NCI-H2081 (cell line): ENCODE measurements at places on chromosomes 13 and 19.

DNA sequence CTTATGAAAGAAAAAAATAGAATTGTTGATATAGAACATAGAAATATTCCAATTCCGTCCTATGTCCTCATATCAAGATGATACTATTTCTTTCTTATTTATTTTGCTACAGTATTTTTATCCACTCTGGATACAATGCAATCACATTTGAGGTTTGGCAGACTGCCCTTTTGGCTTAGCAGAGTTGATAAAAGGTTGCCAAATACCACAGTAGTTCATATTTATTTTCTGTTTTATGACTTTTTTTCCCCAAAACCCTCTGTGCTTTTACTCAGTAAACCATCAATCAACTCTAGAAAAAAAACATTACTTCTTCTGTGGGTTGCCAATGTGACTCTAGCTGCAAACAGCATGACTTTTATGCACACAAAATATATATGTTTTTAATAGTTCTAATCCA is 424.5 kb downstream of the PCDH9 start:
- DNase-seq = peak; percentile 61

GRCh38 chr19:46218160-46218559 is 11.4 kb upstream of the IGFL1 start:
- no peak for DNase-seq

GRCh38 chr13:33743438-33744368 is 74.2 kb upstream of the RFC3 start:
- peak; percentile 18 for DNase-seq

DNA sequence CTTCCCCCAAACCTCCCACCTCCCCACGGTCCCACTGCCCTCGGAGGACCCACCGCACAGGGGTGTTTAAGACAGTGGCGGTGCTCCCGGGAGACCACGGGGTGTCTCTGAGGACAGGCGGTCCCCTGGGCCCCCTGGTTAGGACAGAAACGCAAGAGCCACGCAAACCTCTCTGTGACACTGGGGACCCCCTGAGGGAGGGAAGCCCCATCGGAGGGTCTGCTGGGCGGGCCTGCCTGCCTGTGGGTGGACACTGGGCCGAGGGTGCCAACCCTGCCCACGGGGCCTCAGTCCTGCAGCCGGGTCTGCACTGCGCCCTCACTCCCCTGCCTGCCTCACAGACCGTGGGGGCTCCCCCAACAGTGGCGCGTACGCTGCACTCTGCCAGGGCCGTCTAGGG is 17.5 kb downstream of the MCF2L start:
- DNase-seq = no peak

DNA sequence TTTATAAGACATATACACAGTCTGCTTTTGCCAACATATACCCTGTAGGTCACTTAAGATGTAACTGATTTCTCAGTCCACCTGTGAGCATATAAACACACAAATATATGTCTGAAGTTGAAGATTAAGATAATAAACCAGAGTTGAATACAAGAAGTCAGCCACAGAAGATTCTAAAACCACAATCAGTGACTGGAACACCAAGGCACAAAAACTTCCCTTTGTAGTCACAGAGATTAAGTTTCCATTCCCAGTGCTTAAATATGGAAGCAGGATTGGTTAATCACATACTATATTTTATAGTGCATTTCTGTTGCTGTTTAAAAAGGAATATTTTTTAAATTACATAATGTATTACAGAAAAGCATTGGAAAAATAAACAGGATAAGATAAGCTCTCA is 39.9 kb downstream of the MTMR6 start:
- DNase-seq = no peak

DNA sequence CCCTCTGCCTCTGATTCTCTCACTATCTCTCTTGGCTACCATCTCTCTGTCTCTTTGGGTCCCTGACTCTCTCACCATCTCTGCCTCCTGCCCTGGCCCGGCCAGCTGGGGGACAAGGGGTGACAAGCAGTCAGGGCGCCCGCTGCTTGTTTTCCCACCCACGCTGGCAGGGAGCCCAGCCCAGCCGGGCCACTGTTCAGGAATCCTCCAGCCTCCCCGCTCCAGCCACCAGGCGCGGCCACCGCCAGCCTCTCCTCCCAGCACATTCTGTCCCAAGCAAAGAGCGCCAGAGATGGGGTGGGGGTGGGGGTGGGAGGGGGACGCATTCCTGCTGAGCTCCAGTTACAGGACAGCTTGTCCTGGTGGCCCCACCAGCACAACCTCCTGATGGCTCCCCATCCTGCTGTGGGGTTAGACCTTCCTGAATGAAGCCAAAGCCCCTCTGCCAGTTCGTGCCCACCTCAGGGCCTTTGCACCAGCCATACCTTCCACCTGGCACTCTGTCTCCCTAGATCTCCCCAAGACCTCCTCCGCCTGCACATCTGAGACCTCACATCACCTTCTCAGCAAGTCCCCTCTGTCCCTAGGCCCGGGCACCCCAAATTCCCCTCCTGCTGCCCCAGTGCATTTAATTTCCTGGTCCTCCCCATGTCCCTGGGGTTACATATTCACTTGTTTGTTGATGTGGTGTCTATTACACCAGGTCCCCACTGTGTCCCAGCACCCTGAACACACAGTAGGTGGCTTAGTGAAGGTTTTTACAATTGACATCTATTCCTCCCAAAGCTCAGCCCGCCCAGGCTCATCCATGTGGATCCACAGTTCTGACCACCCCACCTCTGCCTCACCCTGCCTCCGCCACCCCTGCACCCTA is 12.5 kb downstream of the ARRDC2 start:
- no peak for DNase-seq

- DNase-seq = no peak
Measured at GRCh38 chr13:102628559-102628958, 31.8 kb downstream of the TPP2 start.

- peak; percentile 28 for DNase-seq
Measured at GRCh38 chr19:41934849-41935374, 6.7 kb upstream of the ERFL start.

- DNase-seq = no peak
Measured at GRCh38 chr13:36090592-36090991, 40.6 kb downstream of the DCLK1 start.

GRCh38 chr19:49004964-49005614 is 11.4 kb downstream of the RUVBL2 start:
- no peak for DNase-seq

DNA sequence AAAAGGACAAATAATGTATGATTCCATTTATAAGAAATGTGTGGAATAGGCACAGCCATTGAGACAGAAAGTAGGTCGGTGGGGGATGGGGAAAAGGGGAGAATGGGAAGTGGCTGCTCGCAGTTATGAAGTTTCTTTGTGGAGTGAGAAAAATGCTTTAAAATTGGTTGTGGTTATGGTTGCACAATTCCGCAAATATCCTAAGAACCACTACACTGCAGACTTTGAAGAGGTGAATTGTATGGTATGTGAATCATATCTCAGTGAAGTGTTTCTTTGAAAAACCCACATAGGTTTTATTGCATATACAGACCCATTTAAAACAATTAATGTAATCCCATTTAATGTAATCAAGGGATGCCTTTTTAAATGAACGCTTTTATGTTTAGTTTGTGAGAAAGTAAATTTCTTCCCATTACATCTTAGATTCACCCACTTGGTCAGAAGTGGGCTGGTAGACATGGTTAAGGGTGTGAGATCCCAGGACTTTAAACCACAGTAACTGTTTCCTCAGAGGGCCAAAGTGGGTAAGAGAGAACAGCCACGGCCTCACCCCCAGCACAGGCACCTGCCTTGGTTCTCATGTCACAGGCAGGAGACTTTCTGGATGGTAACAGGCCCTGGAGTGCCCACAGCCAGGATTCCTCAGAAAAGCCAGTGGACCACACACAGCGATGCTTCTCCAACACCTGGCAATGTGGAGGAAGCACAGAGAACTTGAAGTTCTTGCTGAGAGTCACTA is 119.3 kb upstream of the GJB6 start:
- DNase-seq = no peak

DNA sequence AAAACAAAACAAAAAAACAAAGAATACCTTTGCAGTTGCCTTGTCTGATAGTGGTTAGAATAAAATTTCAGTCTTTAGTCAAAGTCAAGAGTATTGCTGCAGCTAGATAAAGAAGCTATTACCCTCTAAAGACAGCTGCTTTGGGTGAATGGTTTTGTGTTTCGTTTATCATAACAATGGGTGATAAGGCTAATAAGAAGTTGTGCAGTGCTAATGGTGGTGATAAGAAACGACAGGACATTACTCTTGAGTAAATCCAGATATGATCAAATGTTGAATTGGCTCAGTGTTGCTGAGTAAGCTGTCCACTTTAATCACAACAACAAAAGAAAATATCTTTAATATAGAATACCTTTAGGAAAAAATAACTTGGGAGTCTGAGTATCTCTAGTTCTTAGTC is 1825.3 kb downstream of the SLITRK5 start:
- no peak for DNase-seq

GRCh38 chr13:113184568-113185440 is 23.7 kb downstream of the PCID2 start:
- DNase-seq = peak; percentile 15

DNA sequence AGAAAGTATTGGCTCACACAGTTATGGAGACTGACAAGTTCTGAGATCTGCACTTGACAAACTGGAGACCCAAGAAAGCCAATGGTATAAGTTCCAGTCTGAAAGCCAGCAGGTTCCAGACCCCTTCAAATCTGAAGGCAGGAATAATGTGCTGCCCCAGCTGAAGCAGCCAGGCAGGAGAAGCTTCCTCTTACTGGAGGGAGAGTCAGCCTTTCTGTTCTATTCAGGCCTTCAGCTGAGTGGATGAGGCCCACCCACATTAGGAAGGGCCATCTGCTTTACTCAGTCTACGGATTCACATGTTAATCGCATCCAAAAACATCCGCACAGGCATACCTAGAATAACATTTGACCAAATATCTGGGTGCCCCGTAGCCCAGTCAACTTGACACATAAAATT is 8.2 kb upstream of the VWA8 start:
- DNase-seq = no peak

- no peak for DNase-seq
Measured at GRCh38 chr13:110560601-110561343, 750 bp downstream of the RAB20 start.

- no peak for DNase-seq
Measured at GRCh38 chr13:99191900-99192399, 8.7 kb upstream of the UBAC2 start.

- DNase-seq = peak; percentile 11
Measured at GRCh38 chr13:22801402-22802003, 379.3 kb upstream of the SGCG start.

GRCh38 chr19:5908773-5909442 is 4.2 kb downstream of the VMAC start:
- DNase-seq = no peak

DNA sequence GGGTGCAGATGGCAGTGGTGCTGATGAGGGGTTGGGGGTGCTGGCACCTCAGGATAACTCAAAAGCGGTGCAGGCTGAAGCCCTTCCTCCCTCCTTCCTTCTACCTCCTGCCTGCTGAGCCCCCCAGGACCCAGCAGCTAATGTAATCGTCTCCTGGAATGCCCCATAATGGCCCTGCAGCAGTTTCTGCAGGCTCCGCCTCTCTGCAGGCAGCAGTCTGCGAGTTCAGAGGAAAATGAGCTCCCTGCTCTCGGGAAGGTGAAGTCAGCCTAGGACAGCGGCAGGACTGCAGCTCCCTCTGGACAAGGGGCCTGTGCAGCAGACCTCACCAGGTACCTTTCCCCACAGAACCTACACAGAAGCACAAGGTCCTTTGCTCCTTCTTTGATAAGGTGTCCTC is 130.9 kb downstream of the ZDHHC20 start:
- no peak for DNase-seq

- DNase-seq = no peak
Measured at GRCh38 chr19:56111601-56112312, 9.3 kb downstream of the ZNF787 start.

DNA sequence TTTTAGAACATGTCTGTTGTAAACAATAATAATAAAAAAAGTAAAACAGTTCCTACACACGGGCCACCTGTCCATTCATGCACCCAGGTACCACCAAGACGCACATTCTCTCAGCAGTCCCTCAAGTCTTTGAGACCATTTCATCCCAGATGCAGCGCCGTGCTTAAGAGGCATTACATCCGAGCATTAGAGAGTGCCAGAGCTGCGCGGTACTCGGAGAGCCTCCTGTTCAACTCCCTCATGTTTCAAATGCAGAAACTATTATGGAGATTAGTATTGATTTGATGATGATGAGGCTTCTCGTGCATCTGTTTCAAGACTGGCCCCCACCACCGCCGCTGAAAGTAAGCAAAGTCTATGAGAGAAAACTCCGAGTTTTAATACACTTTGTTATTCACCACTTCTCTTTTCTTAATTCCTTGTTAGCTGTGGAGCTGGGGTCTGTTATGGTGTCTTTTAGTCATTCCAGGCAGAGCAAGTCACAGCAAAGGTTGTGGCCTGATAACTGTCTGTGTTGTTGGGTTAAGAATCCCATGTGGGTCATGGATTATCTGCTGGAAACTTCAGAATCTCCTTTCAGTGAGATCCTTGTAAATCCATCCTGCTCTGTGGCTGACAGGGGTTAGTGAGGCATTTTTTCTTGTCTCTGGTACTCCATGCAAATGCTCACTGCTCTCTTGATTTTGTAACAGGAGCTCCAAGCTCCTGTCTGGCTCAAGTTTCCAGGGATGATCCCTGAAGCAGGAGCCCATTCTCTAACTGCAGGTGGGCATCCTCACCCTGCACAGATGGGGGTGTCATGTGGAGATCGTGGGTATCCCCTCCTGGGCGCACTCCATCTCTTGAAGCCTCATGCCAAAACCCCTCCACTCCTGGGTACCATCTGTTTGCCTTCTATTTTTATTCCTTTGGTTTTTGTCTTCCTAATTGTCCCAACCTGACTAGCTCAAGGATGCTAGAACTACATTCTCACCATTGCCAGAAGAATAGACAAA is 74.9 kb upstream of the MTIF3 start:
- DNase-seq = no peak

- no peak for DNase-seq
Measured at GRCh38 chr19:32880622-32881021, 11.1 kb upstream of the SLC7A9 start.

- no peak for DNase-seq
Measured at GRCh38 chr19:46254776-46255175, 25.2 kb downstream of the IGFL1 start.

- no peak for DNase-seq
Measured at GRCh38 chr19:1318678-1319471, 33.2 kb downstream of the EFNA2 start.

- peak; percentile 6 for DNase-seq
Measured at GRCh38 chr13:65926750-65927171, 1303.4 kb downstream of the PCDH9 start.

GRCh38 chr19:47613165-47614020 is 4.5 kb downstream of the BICRA start:
- DNase-seq = no peak

- DNase-seq = no peak
Measured at GRCh38 chr13:91216928-91217700, 130.4 kb upstream of the MIR17HG start.

DNA sequence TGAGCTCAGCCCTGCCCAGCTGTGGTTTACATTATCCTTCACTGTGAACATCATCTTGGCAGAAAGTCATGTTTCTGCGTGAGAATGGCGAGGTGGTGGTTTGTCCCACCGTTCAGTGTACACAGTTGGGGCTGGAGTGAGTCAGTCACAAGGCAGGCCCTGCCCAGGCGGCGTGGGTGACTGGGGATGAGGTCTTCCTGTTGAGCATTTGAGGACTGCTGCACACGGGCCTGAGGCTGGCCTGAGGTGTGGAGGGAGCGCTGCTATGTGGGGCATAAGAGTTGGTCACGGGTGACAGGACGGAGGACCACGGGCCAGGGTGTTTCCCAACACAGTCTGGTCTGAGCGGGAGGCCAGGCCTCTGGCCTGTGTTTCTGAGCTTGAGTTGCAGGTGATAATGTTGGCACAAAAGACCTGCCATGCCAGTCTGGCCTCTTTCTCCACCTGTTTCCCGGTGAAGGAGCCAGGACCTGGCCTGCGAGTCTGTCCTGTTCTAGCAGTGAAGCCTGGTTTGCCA is 13.4 kb upstream of the C19orf33 start:
- no peak for DNase-seq
